ENCODE measurements at places on chromosomes 11 and 22.

- DNase-seq = no peak
These were observed 79.3 kb downstream of the MICAL2 start for GRCh38 chr11:12189543-12190235.

DNA sequence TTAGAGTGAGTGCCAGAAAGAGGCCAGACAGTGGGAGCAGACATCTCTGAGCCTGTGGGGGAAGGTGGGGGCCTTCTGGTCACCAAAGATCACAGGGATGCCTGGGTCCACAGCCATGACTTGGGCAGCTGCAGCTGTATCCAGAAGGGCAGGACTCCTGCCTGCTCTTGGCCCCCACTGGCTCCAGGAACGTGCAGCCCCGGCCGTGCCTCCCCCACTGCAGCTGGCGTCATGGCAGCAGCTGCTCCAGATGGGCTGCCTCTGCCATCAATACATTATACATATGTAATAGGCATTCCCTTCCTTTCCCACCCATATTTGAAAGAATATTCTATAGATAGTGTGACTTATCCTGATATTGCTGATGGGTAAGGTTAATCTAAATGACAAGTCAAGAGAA is 195.5 kb upstream of the SNX19 start:
- DNase-seq = no peak

DNA sequence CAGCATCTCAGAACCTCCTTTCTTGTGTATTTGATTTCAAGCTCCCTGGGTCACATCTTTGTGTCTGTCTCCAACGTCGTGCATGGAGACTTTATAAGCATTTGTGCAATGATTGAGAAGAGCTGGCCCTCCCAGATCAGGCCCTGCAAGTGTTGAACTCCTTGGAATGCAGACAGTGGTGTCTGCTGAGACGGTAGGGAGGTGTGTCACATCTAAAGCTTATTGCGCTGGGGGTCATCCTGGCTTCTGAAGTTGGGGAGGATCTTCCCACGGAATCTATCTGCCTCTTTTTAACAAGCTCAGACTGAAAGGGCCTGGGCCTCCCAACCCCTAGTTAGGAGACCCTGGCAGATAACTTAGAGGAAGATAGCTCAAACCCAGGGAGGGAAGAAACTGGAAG is 6.7 kb downstream of the APLNR start:
- DNase-seq = no peak

- no peak for DNase-seq
These were observed 28.0 kb downstream of the TPST2 start for GRCh38 chr22:26561756-26562417.

DNA sequence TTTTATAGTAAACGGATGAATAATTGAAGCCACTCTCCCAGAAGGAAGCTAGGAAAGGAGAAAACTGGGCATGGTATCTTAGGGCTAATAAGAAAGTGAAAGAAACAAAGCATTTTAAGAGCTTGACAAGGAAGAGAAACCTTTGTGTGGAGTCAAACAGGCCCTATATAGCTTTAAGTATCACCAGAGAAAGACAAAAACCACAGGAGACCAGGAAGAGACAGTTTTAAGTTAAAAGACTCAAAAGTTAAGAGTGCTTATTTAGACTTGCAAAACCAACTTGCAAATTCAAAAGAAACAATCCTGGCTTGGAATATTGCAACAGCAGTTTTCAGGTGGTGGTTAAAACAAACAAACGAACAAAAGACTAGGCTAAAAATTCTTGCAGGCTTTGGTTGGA is 3.4 kb downstream of the PAK1 start:
- DNase-seq = no peak
